NCI-H2107 (cell line): ENCODE measurements at places on chromosomes 16 and 17.

DNA sequence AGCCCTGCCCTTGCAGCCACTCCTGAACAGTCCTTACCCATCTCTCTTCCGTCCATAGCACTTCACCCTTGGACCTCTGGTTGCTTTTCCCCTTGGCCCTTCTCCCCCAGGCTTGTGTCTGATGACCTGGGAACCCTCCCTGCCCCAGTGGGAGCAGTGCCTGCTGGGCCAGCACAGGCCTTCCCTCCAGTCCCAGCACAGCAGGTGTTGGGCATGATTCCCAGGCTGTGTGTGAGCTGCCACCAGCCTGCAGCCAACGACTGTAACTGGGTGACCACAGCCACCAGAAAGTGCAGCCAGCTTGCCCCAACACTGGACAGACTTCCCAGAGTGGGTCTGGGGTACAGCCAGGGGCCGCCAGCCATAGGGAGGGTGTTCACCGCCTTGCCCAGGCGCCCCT, 30.0 kb downstream of the CRAMP1 start:
- DNase-seq, result no peak

DNA sequence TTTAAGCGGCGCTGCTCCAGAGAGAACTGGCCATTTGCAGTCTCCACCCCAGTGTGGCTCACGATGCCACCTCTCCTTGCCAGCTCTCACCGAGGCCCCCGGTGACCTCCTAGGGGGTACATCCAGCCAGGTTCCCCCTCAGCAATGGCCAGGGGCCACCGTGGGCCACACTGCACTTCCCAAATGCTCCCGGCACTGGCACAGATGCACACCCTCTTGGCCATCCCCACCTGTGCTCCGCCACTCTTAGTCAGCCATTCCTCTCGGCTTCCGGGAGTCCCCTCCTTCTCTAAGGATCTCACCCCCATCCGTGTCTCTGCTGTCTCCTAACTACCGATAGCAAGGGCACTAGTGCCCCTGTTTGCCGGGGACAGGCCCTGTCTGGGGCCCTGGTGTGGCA, 25.8 kb downstream of the MLYCD start:
- no peak for DNase-seq

GRCh38 chr16:84039696-84040095, 2.9 kb downstream of the SLC38A8 start:
- no peak for DNase-seq

DNA sequence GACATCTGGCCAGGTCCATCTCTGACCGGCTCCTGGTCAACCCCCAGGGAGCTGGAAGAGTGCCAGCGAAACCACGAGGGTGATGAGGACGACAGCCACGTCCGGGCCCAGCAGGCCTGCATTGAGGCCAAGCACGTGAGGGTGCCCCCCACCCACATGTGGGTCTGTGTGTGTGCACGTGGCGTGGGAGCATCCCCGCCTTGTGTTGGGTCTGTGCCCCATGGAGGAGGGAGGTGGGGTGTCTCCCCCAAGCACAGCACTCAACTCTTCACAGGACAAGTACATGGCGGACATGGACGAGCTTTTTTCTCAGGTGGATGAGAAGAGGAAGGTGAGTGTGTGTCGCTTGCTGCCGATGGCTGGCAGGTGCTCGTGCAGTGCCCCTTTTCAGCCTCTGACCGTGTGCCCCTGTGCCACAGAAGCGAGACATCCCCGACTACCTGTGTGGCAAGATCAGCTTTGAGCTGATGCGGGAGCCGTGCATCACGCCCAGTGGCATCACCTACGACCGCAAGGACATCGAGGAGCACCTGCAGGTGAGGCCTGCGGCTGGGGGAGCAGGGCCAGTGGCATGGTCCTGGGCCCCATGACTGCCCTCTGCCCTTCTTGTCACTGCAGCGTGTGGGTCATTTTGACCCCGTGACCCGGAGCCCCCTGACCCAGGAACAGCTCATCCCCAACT, 1.7 kb downstream of the STUB1 start:
- DNase-seq, result no peak

GRCh38 chr16:60452646-60453045, 1583.6 kb downstream of the CDH8 start:
- no peak for DNase-seq

DNA sequence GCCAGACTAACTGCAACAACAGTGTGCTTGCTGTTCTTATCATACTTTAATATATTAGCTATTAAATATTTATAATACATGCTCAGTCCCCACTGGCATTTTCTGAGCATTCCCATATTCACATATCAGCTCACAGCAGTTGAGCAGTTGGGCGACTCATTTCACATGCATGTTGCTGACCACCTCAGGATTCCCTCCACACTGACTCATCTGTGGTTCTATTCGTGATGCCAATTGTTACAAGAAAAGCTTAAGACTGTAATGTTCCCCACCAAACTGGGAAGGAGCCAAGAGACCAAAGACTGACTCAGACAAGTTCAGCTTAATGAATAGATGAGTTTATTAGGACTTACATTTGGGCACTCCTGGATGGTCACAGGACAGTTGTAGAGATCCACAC, 100.3 kb upstream of the KIF2B start:
- DNase-seq, result no peak

DNA sequence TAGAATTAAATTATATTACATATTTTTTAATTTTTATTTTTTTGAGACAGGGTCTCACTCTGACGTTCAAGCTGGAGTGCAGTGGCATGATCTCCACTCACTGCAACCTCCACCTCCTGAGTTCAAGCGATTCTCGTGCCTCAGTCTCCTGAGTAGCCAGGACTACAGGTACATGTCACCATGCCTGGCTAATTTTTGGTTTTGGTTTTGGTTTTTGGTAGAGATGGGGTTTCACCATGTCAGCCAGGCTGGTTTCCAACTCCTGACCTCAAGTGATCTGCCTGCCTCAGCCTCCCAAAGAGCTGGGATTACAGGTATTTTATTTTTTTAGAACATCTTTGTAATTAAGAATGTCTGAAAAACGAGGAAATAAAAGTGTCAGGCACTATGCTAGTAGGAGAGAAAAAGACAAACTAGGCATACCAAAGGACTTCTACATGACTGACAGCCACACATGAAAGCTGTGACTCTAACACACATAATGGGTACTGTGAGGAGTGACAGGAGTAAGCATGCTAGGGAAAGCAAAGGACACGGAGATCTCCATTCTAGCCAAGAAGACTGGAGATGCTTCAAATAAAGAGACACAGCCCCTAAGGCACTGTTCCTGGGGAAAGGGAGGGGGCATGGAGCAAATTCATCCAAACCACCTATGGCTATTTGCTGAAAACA, 7.3 kb downstream of the GNA13 start:
- DNase-seq, result no peak

DNA sequence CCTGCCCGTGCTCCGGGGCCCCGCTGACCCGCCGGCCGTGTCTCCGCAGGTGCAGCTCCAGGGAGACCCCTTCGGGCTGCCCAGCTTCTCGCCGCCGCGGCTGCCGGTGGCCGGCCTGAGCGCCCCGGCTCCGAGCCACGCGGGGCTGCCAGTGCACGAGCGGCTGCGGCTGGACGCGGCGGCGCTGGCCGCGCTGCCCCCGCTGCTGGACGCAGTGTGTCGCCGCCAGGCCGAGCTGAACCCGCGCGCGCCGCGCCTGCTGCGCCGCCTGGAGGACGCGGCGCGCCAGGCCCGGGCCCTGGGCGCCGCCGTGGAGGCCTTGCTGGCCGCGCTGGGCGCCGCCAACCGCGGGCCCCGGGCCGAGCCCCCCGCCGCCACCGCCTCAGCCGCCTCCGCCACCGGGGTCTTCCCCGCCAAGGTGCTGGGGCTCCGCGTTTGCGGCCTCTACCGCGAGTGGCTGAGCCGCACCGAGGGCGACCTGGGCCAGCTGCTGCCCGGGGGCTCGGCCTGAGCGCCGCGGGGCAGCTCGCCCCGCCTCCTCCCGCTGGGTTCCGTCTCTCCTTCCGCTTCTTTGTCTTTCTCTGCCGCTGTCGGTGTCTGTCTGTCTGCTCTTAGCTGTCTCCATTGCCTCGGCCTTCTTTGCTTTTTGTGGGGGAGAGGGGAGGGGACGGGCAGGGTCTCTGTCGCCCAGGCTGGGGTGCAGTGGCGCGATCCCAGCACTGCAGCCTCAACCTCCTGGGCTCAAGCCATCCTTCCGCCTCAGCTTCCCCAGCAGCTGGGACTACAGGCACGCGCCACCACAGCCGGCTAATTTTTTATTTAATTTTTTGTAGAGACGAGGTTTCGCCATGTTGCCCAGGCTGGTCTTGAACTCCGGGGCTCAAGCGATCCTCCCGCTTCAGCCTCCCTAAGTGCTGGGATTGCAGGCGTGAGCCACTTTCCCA, 5.9 kb downstream of the CTF1 start:
- peak; percentile 14 for DNase-seq

DNA sequence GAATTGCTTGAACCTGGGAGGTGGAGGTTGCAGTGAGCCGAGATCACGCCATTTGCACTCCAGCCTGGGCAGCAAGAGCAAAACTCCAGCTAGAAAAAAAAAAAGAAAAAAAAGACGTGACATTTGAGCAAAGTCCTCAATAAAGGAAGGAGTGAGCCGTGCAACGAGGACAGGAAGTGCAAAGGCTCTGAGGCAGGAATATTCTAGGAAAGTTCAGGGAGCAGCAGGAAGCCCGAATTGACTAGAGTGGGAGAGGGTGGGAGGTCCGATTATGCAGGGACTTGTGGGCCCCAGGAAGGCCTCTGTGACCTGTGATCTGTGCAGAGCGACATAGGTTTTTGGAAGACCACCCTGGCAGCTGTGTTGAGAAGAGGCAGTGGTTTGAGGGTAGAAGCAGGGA, 8.6 kb upstream of the LASP1NB start:
- no peak for DNase-seq

- DNase-seq, result no peak
These were observed 1010.9 kb downstream of the KCNJ18 start for GRCh38 chr17:22703204-22703603.

GRCh38 chr17:76033139-76033538, 6.0 kb upstream of the EVPL start:
- DNase-seq, result no peak

GRCh38 chr17:45679426-45679825, 104.7 kb upstream of the CRHR1 start:
- no peak for DNase-seq

DNA sequence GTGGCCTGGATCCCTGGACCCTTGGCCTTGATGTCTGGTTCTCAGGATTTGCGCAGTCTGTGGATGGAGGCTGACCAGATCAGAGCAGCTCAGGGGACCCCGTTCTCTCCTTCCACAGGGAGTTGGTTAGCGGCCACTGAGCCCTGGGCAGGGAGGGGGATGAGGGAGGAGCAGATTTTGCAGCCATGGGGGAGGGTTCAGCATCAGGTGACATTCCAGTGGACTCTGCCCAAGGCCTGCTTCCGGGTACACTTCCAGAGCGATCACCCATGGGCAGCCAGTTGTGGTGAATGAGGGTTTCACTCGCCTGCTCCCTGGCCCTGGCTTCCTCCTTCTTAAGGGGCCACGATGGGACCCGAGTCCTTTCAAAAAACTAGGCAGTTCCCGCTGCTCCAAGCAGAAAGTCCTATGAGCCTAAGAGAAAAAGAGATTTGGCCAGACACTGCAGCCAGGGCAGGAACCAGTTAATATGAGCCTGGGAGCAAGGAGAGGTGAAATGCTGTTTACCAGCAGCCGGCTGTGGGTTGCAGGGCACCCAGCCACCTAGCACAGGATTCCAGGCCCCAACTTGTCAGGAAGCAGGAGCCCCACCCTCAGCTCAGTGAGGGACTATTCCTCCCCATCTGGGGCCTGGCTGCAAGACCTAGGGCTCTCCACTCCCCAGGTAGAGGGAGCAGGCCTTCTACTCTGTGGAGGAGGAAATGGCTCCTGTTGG, 4.7 kb upstream of the GPRC5C start:
- DNase-seq, result no peak

GRCh38 chr17:66578781-66579489, 256.0 kb upstream of the CACNG5 start:
- DNase-seq, result no peak

DNA sequence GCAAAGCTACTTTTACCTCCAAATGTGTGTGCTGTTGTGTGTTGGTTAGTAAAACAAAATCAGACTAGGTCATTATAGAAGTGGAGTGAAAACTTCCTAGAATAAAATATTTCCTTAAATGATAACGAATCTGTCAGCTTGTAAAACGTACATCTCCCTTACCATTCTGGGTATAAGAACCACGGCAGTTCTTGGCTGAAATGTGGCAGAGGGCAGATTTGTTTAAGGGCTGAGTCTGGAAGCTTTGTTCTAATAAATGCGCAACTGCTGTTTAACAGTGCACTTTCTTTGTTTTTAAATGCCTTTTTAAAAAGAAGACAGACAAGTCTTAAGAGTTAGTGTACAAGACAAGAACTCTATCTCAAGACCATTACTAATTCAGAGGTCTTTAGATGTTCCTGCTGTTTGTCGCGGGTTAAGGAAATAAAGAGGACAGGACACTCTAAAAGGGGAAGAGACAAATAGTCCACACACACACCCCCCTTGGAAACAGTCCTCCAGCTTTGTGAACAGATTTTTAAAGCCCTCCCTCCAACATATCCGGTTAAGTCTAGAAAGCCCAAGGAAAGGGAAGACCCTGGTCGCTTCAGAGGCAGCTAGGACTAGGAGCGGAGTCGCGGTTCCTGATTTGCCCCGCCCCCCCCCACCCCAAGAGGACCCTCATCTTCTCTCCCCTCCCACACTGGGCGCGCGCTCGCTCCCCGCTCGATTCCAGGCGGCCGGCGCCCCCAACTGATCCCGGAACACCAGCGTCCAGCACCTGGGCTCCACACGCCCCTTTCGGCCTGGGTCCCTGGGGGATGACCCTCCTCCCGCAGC, 658 bp downstream of the SYNRG start:
- no peak for DNase-seq

GRCh38 chr16:86072328-86073102, 173.6 kb downstream of the IRF8 start:
- DNase-seq, result no peak

GRCh38 chr17:28001149-28001548, 41.3 kb upstream of the NLK start:
- DNase-seq, result no peak

GRCh38 chr16:73019457-73020362, 28.2 kb downstream of the ZFHX3 start:
- no peak for DNase-seq

GRCh38 chr17:17181666-17182597, 24.2 kb downstream of the PLD6 start:
- no peak for DNase-seq

DNA sequence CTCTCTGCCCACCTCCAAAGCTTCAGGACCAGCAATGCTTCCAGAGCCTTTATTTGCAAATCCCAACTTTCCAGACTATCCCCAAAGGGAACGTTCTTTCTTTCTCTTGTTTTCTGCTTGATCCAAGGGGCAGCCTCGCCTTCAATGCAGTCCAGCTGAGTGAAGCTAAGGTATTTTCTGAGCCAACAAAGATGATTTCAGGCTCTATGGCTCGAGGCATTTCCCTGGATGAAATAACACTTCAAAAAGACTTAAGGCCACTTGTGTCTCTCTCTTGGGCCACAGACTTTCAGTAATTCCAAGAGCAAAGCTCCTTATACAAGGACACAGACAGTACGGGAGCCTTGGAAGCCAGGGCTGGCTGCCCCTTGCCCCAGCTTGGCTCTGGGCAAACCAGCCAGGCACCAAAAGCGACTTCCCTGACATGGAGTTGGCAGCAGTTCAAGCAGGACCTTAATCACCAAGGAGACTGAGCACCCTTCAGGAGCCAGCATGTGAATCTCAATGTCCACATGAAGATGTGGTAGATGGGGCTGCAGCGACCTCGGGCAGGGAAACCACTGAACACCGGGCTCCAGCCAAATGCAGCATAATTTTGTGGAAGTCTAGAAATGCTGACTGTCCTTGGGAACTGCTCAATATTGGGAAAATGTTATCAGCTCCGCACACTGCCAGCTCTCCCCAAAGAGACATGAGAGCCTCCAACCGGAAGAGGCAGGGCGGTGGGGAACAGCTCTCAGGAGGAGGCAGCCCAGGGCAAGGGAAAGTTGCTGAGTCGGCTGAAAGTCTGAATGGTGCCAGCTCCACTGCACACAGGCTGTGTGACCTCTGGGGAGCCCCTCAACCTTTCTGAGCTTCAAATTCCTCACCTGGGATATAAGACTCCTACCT, 39.0 kb downstream of the TK2 start:
- no peak for DNase-seq
